ENCODE measurements at places on chromosomes 1 and 21. TPM values are rescaled to one million over a fixed set of nuclear protein-coding genes. Genes with fewer than 3 reads are reported as not detected.

Gene LYPLAL1
- polyA plus RNA-seq: 59.8 TPM

Gene MPL
- 0.72 TPM for polyA plus RNA-seq

DNA sequence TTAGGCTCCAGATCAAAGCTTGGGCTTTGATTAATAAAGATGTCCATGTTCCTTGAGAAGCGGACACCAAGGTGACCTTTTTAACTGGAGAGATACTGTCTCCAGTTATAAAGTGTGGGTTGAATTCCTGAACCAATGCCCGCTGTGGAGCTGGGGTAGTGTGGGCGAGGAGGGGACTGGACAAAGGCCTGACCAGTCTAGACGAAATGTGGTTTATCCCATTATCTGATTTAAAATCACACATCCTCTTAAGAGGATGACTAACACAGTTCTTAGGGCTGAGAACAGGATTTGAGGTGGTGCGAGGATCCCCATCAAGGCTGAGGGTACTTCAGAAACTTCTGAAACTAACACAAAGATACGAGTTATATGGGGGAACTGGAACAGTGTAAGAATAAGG is 84.5 kb upstream of the GCLM start:
- no peak for DNase-seq

- DNase-seq: no peak
Observed at GRCh38 chr21:34593954-34594531, 20.9 kb downstream of the RCAN1 start.

- DNase-seq: no peak
Observed at GRCh38 chr1:44602634-44603628, 71.3 kb downstream of the TMEM53 start.

DNA sequence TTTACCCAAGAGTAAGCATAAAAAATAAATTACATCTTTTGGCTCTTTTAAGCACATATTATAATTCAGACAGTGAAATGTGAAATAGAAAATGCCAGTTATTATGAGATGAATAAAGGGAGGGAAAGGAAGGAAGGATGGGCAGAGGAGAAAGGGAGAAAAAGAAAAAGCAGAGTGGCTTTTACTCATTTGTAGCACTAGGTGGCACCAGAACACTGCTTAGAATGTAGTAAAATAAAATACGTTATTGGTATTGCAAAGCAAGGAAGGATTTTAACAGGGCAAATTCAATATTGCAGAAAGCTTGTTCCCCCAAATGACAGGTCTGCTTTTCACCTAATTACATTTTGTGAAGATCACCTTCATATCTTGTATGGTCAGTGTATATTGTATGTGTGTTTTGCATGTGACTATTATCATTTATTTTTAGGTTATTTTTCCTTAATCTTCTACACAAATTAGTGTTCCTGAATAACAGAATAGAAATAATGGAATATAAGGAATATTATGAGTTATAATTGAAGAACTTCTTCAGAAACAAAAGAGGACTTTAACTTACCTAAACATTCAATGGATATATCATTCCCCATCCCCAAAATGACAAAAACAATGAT is 9.1 kb upstream of the PCNX2 start:
- no peak for DNase-seq

GRCh38 chr1:183319051-183319450 is 99.1 kb downstream of the NMNAT2 start:
- DNase-seq: no peak

- DNase-seq: no peak
Observed at GRCh38 chr1:82845866-82846265, 1045.1 kb downstream of the ADGRL2 start.

Gene HHAT
- polyA plus RNA-seq: 14.6 TPM

Gene NBPF4
- not detected for polyA plus RNA-seq

DNA sequence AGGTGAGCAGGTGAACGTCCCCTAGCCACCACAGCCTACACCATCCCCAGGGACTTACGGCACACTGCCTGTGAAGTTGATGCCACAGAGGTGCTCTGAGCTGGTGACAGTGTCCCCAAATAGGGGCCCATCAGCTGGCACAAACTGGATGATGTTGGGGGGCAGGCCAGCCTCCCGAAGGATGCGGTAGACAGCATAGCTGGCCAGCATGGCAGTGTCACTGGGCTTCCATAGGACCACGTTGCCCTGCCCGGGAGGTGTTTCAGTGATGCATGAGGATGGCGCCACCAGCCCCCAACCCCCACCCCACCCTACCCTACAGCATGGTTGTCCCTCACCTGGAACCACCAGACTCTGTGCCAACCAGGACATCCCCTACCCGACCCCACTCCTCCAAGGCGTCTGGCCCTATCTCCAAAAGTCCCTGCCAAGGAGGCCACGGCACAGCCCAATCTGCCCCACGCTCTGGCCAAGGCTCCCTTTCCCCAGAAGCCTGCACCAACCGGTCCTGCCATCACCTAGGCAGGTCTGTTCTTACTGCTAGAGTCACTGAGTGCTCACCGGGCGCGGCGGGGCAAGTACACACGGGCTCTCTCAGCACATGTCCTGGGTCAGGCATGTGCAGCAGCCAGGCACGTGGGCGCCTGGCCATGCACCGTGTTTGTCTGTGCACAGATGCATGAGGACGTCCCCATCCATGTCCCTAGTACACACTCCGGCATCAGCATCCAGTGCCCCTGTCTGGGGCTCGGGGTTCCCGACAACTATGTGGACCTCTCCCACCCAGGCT is 20.5 kb downstream of the ALDH4A1 start:
- no peak for DNase-seq

Gene ABCG1
- polyA plus RNA-seq: 9.7 TPM

Gene OR2G6
- polyA plus RNA-seq: 0.08 TPM

- no peak for DNase-seq
Observed at GRCh38 chr1:184464757-184465156, 77.9 kb downstream of the C1orf21 start.

DNA sequence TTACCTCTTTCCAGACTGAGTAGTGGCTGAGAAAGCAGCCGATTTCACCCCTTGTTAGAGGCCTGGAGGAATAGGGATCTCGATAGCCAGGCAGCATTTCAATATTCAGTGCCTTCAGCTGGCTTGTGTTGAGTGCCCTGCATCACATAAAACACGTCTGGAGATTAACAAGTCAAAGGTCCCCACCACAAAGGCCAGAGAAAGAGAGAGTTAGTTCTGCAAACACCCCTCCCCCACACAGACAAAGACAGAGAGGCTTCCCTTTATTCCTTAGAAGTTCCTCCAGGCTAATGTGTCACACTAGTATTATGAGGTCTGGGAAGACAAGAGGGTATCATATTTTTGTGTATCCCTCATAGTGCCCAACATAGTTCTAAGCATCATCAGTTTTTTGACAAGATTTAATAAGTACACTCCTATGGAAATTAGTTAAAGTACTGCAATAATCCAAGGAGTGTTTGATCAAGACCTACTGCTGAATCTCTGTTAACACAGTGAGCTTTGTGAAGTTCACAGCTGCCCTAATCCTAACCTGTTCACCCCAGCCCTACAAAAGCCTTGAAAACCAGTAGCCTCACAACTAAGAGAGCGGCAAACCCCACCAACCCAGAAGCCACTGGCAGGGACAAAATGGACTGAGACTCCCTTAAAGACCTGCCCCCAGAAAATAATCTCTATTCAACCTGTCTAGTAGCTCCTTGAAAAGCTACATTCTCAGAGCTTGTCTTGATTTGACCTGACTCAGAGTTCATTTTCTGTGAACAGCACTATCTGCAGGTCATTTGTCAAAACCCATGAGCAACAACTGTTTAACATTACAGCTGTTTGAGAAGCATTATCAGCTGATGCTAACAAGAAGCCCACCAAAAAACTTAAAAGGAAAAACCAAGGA is 91.9 kb downstream of the COLGALT2 start:
- no peak for DNase-seq

- DNase-seq: no peak
Observed at GRCh38 chr21:25496825-25497482, 110.3 kb downstream of the MRPL39 start.

GRCh38 chr1:91308544-91308943 is 96.1 kb downstream of the HFM1 start:
- DNase-seq: no peak

GRCh38 chr1:243455760-243456651 is 200.2 kb downstream of the SDCCAG8 start:
- no peak for DNase-seq

Gene TEKT2
- 11.1 TPM for polyA plus RNA-seq

DNA sequence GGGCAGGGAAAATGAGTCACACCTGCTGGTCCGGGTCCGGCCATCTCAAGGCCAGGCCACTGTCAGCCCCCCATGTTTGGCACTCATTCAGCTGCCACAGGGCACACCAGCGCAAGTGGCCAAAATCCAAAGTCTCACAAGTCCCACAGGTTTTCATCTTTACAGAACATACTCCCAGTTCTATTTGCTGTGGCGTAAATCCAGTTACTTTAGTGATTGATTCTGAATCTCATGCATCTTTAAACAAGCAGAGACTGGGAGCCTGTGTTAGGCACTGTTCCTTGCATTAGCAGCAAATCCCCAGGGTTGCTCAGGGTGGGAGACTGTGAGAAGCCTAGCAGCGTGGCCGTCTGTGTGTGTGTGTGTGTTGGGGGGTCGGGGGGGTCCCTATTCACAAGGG is 1.1 kb upstream of the SLC2A5 start:
- DNase-seq: no peak

Gene CFHR4
- polyA plus RNA-seq: not detected

DNA sequence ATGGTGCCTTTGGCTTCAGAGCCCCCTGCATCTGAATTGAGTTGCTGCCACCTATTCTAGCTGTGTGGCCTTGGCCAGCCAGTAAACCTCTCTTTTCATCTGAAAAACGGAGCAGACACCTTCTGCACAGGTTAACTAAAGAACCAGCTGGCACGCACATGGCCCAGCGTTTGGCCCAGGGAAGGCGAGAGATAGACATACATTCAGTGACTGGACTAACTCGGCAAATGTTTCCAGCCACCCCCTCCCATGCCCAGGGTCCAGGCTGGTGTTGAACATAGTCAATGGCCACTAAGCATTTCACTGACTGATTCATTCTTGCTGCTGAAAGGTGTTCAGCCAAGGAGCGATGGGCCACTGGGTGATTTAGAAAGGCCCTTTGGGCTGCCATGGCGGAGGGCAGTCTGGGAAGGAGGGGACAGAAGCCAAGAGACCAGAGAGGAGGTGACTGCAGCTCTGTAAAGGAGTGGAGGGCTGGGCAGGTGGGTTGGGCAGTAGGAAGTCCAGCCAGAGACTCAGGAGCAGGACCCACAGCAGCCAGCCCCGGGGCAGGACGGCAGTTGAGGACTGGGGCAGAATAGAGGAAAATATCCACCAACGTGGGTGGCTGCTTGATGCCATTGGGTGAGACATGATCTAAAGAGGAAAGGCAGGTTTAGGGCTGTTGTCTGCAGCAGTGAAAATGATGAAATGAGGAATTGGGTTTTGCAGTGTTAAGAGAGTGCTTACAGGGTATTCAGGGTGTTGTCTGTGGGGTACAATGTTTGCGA is 184.3 kb downstream of the HIVEP3 start:
- DNase-seq: no peak

Gene SPRR2G
- not detected for polyA plus RNA-seq

DNA sequence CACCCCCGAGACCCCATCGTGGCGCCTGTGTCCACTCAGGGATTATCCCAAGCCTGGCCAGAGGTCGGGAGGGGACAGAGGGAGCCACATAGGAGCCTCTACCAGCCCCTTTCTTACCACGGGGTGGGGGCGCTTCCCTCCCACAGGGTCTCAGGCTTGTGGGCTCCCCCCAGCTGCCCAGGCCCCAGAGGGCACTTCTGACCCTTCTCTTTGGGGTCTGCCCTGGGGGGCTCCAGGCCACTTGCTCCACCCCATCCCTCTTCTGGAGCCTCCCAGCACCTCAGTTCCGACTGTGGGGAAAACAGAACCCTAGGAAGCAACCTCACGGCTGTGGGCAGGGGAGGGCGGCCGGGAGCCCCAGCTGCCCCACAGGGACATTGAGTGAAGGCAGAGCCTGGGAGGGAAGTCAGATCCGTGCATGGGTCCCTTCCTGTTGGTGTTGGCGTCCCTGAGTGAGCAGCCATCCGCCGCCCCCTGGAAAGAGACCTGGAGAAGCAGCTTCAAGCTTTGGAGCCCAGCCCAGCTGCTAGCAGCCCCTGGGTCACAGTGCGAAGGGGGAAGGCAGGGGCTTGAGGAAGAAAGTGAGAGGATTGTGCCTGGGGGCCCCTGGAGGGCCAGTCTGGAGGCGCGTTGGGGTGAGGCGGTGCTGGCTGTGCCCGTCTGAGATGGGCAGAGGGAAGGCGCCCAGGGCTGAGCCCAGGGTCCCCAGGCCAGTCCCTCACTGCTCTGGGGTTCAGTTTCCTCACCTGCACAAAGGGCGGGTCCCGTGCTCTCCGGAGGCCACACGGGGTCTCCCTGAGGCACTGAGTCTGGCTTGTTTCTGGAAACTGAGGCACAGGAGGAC is 22.1 kb downstream of the RRP1 start:
- DNase-seq: no peak

DNA sequence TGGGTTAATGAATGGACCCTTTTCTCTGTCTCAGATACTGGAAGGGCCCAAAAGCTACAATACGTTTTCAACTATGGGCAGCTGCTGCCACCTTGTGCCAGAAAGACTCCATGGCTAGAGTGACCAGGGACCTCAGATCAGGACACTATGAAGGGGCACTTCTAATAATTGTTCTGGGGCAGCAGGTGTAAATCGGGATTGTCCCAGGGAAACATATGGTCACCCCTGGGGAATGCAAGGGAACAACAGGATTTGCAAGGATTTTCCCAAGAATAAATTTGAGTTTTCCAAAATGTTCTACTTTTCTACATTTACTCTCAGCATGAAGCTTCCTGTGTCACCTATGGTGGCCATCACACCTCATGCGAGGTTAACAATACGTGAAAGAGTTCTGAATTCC is 12.0 kb upstream of the FCAMR start:
- peak; percentile 18 for DNase-seq

DNA sequence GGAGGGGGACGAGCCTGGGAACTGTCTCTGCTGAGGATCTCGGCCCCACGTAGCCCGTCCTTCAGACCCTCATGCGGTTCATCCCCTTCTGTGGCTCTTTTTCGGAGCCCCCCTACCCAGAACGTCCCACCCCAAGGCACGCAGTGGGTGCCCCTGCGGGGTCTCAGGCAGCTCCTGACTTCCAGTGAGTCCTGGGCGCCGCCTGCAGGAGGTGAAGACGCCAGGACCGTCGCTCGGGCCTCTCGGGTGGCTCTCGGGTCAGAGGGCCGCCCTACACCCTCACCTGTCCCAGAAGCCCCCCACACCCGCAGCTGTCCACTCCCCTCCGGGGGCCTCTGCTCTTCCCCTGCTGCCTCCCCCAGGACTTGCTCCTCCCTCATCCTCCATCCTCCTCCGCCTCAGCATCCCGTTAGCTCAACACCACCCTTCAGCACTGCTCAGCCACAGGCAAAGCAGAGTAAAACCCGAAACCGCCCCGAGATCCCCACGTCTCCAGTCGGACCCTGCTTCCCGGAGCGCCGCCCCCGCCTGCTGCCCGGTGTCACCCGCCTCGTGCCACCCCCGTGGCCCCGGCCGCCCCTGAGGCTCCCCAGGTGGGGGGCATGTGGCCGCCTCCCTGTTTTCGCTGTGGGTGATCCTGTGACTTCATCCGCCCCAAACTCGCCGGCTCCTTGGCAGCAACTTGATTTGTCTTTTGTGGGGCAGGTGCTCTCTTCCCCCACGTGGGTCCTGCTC is 13.3 kb upstream of the POFUT2 start:
- no peak for DNase-seq

All from left renal pelvis (tissue), 4 donors.